ENCODE measurements at places on chromosomes 1 and 21. TPM values are rescaled to one million over a fixed set of nuclear protein-coding genes. Genes with fewer than 3 reads are reported as not detected.

GRCh38 chr1:153460551-153460950 is at the start of gene S100A7:
TSS of gene S100A7 (minus strand) at chr1:153460651. CDS start at chr1:153459013, 1,638 bp downstream.
- DNase-seq: no peak

DNA sequence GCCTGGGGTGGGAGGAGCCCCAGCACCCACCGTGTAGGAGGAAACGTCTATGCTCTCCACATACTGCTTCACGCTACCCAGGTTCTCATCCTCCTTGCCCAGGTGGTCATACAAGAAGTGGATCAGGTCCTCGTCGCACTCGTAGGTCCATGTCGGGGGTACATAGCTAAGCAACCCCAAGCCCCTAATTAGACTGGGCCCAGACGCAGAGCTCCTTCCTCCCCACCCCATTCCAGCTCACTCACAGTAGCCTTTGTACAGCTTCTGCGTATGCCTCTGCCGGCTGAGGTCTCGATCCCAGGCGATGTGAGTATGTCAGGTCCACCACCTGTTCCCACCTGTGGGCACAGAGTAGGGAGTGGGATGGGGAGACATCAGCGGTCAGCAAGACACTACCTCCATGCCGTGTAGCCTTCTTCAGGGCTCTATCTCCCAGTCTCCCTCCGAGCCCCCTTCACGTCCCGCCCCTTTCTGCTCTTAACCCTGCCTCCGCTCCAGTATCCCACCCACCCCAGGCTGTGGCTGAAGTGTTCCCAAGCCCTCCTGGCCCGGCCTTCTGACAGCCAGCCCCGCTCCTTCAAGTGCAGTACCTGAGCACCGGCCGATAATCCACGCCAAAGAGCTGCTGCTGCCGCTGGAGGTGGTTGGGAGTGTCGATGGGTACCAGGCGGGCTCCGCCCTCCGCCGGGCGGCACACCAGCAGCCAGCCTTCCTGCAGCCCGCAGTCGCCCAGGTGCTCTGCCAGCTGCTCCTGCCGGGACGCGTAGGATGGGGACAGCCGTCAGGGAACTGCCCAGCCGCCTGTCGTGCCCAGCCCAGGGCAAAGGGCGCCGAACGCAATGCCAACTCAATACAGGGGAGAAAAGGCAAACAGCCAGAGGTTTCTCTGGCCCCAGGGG is 919 bp downstream of the HECTD3 start:
- DNase-seq: no peak

DNA sequence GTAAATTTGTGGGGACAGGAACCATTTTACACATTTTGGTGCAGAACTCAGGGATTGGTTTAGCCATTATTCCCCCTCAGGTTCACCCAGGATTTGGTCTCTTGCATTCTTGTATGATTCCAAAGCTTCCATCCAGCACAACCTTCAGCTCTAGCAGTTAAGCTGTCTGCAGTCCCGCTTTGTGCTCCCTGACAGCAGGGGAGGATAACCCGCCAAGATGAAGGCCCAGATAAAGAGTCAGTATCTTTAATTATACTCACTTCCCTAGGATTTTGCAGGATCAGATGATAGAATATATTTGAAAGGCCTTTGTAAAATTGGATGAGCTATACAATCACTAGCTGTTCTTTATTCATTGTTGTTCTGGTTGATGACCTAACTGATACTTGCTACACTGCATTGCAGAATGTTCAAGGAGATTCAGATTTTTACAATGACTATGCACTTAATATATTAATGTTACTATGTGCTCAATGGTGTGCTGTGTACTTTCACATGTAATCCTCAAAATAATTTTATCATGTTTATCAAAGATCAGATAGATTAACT is 49.8 kb downstream of the SLC16A1 start:
- no peak for DNase-seq

GRCh38 chr1:115423776-115424175 is 85.7 kb upstream of the NGF start:
- DNase-seq: no peak

DNA sequence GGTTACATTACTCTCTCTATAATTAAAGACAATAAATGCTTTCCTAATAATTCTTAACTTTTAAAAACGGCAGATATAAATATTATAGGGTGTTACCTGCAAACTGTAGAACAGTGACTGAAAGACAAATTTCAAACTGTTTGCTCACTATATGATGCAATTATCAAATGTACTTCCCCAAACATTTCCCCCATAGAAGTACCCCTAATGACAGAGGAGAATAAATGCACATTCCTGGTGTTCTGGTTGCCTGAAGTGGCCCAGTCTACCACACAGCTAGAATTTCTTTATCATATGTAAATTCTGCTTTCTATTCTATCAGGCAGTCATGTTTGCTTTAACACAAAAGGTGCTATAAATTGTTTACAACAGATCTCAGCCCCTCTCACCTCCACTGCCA is 70.4 kb downstream of the VAV3 start:
- DNase-seq: no peak

GRCh38 chr1:192907545-192908243 is 98.9 kb downstream of the RGS2 start:
- DNase-seq: no peak

Gene NBPF12
- 12.9 TPM for total RNA-seq

DNA sequence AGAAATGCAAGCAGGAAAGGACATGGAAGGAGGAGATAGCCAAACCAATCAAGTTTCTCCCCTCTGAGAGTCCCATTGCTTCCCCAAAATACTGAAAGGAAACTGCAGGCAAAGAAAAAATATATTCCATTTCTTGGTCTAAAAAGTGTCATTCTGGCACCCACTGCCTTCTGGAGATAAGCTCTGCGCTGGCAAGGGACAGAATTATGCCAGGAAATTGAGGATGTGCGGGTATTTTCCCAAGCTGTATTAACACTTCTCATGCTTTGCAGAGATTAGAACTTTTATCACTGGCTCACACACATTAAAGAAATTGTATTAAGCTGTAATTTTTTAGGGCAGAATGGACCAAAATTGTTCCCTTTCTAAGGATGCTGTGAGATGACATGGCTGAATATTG is 381.2 kb upstream of the DUSP10 start:
- no peak for DNase-seq

DNA sequence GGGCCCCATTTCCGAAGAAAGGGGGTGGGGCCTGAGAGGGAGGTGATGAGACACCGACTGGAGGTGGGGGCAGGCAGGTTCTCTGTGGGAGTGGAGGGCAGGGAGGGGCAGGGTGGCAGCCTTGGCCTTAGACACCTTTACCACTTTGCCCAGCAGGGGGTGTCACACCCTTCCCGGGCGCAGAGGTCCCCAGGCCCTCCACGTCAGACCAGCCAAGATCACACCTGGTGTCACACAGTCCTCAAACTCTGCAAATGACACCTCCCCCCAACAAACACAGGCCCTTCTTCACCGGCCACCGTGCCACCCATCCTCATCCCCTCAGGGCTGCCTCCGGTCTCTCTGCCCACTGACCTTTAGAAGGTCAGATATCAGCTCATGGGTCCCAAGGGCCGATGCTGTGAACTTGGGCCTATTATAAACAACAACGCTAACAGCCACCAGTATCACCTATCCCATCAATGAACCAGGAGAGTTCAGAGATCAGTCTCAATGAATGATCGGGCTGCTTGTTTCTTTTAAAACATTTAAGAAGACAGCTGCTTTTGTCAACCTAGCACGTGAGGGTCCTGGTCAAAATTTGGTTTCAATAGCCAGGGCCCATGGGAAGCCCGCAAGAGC is 103.9 kb downstream of the CASZ1 start:
- peak; percentile 49 for DNase-seq

Gene MCOLN3
- 0.68 TPM for total RNA-seq

DNA sequence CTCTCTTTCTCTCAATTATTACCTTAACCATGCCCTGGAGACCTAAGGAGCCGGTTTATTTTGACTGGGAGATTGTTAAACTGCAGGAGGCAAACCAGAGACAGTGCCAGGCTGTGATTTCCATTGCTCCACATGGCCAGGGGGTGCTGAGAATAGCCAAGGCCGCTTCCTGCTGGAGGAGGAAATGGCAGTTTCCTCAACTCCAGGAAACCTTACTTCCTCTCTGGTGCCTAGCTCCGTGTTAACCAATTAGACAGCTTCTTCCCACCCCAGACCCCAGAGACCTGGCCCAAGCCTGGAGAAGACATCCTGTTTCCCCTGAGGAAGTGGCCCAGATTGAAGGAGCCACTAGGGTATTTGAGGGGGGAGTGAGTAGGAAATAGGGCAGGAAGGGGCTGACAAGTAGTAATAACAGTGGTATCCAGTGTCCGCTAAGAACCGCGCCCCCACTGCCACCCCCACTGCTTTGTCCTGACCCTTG is 161.2 kb downstream of the PLPP3 start:
- DNase-seq: no peak

Gene HDAC1
- 195 TPM for total RNA-seq

- DNase-seq: no peak
These were observed 8.0 kb downstream of the SMIM12 start for GRCh38 chr1:34851431-34852105.

DNA sequence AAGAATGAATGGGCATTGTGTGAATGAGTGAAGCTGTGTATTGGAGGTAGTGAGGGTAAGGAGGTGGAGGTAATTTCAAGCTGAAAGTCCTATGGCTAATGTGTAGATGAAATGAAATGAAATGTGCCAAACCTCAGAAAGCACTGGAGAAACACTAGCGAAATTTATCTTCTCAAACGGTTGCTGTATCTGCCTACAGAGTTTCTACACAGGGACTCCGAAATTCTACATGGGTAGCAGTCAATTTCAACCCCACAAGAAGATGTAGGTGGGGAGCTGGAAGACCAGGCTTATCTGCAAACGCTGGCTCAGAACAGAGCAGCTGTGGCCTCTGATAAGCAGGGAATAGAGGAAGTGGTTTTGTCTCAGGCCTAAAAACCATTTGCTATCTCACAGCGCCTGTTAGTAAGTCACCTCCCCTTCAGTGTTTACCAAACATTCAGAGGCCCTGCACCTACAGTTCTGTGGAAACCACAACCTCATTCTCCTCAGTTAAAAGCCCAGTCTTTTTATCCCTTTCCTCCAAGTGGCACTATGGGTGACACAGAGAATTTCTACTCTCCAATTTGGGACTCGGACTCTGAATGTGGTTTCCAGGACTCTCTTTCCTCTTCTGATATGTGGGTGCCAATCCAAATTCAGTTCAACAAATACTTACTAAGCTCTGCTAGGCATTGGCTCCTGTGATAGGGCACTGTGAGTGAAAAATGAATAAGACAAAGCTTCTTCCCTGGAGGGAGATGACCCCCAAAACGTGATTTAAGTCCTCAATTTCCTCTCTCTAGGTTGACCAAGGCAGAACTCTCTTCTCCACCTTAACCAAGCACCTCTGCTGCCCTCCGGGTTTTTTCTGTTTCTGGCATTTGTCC is 17.2 kb upstream of the SLAMF6 start:
- DNase-seq: peak; percentile 66

DNA sequence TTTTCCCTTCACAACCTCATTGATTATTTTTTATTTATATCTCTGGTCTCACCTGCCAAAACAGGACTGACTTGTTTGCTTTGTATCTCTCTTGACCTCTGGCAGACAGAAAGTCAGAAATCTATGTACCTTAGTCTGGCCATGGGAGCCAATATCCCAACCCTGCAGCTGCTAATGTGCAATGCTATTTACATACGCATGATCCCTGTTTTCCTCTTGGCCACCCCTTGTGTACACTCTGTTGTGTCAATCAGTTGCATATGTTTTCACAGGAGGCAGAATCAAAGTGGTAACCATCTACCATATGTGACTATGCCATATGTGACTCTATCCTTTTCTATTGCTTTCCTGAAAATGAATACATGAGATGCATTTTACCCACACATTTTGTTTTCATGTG is 688.8 kb downstream of the PLA2G4A start:
- no peak for DNase-seq

GRCh38 chr21:34187935-34188334 is 114.6 kb downstream of the MRPS6 start:
- DNase-seq: no peak

Data from activated T-helper 2 cell treated with anti-CD3 and anti-CD28 coated beads, Interferon-gamma antibody, Interleukin-2, Interleukin-4, amounts not matched to agents 10 μg/mL and 5 μg/mL and 100 μg/mL, durations not matched to agents 14 hours and 24 hours and 36 hours (primary cell).